ENCODE measurements at places on chromosomes 13 and 19. TPM values are rescaled to one million over a fixed set of nuclear protein-coding genes. Genes with fewer than 3 reads are reported as not detected.

Gene TJP3
- 0.98 TPM for total RNA-seq

Gene HPN
- not detected for total RNA-seq

Gene KLF1
- total RNA-seq: 1.3 TPM

Gene PRMT1
- total RNA-seq: 228 TPM

Gene FFAR1
- not detected for total RNA-seq

Gene LHB
- not detected for total RNA-seq

Gene ZNF284
- total RNA-seq: 2.0 TPM
